ENCODE measurements at places on chromosomes 11 and 22.
A peak's percentile ranks its signal among the peaks of the same experiment; 100 is the strongest.

DNA sequence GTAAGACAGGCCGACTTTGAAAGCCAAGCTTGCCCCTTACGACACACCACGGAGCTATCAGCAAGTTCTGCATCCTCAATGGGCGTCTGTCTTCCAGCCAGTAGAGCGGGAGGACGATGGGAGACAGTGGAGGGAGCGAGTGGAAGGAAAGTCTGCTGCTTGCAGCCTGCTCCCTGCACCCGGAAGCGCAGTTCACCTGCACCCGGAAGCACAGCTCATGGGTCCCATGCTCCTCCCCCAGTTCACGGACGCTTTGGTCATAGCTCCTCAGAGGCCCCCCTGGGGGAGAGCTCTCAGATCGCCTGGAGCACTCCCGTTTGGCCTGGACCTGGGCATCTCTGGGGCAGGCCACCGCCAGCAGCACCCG lies 51.3 kb downstream of the FBLN1 start:
- peak; percentile 82 for DNase-seq

DNA sequence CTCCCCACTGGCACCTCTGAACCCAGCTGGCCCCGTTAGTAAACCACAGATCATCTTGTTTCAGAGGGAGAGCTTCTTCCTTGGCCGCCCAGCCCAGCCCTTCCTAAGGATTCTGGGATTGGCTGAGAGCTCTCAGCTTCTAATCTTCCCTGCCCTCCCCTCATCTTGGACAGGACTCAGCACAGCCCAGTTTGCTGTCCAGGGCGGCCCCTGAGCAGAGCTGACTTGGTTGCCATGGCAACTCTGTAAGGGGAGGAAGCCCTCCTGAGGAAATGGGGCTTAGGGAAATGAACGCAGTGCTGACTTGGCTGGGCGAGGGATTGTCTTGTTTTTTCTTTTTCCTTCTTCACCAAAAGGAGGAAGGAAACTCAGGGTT lies 4.6 kb downstream of the APOL4 start:
- DNase-seq, result no peak

DNA sequence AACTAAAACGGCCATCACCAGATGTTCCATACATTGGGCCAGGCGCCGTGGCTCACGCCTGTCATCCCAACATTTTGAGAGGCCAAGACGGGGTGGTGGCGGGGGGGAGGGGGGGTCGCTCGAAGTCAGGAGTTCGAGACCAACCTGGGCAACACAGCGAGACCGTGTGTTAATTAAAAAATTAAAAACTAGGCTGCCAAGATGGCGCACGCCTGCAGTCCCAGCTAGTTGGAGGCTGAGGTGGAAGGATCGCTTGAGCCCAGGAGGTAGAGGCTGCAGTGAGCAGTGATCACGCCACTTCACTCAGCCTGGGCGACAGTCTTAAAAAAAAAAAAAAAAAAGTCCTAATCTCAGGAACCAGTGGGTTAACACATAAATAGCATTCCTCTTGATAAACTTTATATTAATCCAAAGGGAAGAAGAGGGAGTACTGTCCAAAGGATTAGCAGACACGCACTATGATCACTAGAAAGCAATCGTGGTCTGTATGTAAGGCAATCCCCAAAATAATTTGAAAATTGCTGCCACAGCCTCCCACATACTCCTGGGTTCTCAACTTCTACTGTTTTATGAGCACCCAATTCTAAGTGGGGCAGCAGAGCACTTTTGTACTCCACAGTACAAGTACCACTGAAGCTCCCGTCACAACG lies 604 bp downstream of the PUS3 start:
- DNase-seq, result no peak

GRCh38 chr11:32947978-32948377 lies 55.4 kb downstream of the QSER1 start:
- no peak for DNase-seq

GRCh38 chr11:90556026-90556425 lies 333.2 kb upstream of the CHORDC1 start:
- DNase-seq, result no peak

GRCh38 chr22:39243439-39244135 lies 1.2 kb downstream of the PDGFB start:
- no peak for DNase-seq

DNA sequence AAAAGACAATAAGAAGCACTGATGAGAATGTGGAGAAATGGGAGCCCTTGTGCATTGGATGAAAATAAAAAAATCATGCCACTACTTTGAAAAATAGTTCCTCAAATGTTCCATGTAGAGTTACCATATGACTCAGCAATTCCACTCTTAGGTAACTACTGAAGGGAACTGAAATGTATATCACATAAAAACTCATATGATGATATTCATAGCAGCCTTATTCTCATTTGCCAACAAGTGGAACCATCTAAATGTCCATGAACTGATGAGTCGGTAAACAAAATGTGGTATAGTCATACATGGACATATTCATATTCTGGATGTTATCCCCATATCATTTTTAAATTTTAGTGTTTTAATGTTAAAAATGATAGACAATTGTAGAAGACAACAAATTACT lies 3.5 kb downstream of the KRTAP5-9 start:
- DNase-seq, result no peak

DNA sequence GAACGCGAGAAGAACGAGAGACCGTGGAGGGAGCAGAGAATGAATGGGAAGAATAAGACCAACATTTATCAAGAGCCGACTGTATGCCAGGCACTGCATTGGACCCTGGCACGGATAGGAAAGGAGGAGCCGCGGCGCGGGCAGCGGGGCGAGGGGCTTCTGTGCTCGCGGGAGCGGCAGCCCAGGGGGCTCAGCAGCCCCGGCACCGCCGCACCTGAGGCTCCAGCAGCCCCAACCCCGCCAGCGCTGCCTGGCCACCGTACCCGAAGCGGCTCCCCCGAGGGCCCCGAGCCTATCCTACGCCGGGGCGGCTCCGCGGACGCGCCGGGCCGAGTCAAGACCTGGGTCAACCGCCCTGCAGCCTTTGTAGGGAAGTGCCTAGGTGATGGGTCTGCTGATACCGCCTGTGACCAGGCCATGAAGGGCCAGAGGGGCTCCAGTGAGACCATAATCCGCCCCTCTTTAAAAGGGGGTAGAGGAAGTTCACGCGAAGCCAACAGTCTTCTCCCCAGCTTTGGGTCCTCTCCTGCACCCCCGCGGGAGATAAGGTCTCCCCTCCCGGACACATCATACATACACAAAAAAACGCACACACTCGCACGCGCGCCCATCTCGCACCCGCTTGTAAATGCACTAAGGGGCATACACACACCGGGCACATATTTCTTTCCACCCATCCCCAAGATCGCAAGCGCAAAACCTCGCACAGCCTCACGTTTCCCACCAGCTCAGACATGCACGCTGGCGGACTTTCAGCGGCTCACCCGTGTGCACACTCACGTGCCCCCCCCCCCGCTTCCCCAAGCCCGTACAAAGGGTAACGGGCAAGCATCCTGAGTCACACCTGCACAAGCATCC lies 935 bp upstream of the RTN4RL2 start:
- no peak for DNase-seq

GRCh38 chr22:31550871-31551370 lies 54.6 kb downstream of the SFI1 start:
- no peak for DNase-seq

- no peak for DNase-seq
These were observed 102.6 kb downstream of the RELT start for GRCh38 chr11:73478737-73479347.

DNA sequence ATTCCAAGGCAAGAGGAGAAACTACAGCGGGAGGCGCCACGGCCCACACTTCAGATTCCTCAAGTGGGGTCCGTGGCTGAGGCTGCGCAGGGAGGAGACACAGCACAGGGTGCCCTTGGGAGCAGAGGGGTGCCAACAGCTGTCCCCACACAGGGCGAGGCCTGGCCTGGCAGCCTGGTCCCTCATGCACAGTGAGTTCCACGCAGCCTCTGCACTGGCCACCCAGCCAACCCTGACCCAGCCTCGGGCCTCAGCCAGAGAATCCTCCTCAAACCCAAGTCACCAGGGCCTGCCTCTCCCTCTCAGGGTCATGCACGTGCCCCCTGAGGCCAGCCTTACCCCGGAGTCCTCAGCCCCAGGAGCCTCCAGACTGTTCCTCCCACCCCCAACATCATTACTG lies 22.4 kb upstream of the MOB2 start:
- no peak for DNase-seq

DNA sequence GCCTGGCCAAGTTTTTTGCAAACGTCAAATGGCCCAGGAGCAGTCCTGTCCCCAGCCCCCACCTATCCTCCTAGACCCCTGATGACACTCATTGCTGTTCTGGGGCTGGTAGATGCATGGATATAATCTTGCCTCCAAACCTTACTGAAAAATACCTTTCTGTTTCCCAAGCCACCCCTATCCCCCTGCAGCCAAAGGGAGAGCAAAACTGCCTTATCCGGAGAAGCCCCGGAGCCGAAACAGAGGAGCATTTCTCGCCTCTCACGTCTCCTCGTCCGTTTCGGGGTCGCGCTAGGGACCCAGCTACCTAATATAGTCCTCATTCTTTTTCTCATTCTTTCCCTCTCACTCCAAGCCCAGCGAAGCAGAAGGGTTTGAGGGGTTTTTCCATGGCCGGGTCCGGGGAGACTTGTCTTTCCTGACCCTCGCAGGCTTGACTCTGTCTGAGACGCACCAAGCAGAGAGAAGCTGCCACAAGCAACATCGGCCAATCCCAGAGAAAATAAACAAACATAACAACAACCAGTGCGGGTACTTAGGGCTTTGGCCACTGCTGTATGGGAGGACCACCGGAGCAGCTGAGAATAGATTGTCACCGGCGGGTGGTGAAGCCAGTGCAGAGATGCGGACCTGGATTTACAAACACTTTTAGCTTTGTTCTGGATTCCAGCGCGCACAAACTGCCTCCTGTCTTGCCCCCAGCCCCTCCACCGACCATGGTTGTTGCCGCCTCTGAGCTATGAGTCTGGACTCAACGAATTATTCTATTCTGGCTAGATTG lies 1.6 kb downstream of the BSX start:
- no peak for DNase-seq

DNA sequence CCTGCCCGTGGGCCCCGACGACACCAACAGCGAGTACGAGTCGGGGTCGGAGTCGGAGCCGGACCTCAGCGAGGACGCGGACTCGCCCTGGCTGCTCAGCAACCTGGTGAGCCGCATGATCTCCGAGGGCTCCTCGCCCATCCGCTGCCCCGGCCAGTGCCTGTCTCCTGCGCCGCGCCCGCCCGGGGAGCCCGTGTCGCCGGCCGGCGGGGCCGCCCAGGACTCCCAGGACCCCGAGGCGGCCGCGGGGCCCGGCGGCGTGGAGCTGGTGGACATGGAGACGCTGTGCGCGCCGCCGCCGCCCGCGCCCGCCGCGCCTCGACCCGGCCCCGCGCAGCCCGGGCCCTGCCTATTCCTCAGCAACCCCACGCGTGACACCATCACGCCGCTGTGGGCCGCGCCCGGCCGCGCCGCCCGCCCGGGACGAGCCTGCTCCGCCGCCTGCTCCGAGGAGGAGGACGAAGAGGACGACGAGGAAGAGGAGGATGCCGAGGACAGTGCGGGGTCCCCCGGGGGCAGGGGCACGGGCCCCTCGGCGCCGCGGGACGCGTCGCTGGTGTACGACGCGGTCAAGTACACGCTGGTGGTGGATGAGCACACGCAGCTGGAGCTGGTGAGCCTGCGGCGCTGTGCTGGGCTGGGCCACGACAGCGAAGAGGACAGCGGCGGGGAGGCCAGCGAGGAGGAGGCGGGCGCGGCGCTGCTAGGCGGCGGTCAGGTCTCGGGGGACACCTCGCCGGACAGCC lies 3.8 kb downstream of the MAPK8IP2 start:
- DNase-seq, result no peak

GRCh38 chr11:67071420-67072284 lies 15.0 kb downstream of the RHOD start:
- DNase-seq, result no peak

GRCh38 chr11:74185285-74185684 lies 14.2 kb downstream of the PPME1 start:
- DNase-seq, result no peak

Measured in DMS153 (cell line).